ENCODE measurements at places on chromosomes 13 and 19.

GRCh38 chr19:6519289-6519688 is 11.5 kb upstream of the TNFSF9 start:
- peak; percentile 82 for DNase-seq

GRCh38 chr13:91739751-91740150 is 341.3 kb downstream of the GPC5 start:
- no peak for DNase-seq

DNA sequence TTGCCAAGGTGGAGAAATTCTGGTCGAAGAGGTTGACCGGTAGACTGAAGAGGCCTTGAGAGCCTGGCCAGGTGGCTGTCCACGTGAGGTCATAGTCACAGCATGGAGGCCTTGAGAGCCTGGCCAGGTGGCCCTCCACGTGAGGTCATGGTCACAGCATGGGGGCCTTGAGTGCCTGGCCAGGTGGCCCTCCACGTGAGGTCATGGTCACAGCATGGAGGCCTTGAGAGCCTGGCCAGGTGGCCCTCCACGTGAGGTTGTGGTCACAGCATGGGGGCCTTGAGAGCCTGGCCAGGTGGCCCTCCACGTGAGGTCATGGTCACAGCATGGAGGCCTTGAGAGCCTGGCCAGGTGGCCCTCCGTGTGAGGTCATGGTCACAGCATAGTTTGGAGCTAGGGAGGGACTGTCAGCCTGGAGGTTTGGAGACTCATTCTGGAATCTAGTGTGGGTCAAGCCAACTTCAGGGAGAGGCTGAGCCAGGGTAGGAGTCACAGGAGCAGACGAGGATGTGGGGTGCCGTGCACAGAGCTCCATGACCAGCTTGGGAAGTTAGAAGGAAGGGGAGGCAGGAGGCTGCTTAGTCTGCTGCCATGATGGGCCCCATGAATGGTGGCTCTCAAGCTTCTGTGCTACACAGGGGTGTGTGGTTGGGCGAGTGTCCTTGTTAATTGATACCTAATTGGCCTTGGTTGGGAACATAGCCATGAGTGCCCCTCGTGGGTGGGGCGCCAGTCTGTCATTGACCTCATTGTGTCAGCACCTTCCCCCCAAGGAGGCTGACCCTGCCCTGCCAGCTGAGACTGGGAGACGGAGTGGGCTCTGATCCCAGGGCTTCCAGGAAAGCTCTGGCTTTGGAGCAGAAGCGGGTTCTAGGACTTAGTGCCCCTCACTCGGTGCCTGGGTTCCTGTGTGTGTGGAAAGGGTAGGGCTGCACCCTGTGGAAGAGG is 4.0 kb downstream of the LENG9 start:
- DNase-seq = no peak

DNA sequence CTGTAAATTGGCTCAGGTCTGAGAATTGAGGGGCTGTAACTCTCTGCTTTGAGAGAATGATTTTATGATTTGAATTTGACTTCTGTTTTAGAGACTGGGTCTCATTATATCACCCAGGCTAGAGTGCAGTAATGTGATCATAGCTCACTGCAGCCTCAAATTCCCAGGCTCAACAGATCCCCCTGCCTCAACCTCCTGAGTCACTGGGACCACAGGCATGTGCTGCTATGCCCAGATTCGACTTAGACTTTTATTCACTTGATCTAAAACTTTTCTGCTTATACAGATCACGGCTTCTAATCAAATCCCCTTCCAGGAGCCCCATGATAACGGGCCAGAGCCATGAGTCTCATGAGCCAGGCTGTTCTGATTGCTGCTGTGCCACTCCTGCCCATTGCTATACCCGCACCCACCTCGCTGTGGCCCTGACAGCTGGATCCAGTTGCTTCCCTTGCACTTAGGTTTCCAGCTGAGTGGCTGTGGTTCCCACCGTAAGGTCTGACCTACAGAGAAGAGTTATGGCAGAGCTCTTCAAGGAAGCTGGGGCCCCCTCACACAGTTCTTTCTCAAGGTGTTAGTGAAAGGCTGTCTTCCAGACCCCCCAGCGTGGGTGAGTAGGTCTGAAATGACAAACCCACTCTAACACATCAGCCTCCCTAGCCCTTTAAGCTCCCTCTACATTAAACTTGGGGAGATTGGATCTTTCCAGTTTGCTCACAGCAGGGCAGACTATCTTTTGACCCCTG is 251.2 kb upstream of the SGCG start:
- peak; percentile 60 for DNase-seq

- DNase-seq = peak; percentile 30
These were observed 53.0 kb upstream of the ATP12A start for GRCh38 chr13:24627090-24627714.

DNA sequence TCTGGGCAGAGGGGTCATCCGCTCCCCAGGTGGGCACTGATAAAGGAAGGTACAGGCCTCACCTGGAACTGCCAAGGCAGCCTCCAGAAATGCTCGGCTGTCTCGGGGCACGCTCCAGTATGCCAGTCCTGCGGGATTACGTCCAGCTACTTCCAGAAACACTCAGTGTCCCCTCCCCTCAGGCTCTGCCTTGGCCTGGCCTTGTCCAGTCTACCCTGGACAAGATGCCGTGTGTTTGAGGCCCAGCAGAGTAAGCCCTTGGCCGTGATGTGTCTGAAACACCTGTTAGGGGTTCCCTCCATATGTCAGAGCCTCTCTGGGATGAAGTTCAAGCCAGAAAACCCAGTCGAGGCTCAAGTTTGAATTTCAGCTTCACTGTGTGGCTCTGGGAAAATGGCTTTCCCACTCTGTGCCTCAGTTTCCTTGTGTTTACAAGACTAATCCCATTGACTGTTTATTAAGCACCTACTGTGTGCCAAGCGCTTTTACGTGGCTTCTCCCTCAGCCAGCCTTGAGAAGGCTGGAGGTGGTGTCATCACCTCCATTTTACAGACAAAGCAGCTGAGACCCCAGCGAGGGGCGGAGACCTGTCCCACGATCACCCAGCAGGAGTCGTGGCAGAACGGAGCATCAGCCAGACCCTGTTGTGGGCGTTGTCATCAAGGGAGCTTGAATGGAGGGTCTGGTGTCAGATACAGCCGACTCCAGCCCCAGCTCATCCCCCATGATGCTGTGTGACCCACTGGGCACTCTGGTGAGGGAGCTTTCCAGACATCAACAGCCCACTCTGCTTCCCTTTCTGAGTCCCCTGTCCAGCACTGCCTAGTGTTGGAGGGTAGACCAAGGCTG is 2.0 kb upstream of the PIK3R2 start:
- no peak for DNase-seq

GRCh38 chr19:19126102-19126501 is 12.2 kb downstream of the TMEM161A start:
- no peak for DNase-seq

DNA sequence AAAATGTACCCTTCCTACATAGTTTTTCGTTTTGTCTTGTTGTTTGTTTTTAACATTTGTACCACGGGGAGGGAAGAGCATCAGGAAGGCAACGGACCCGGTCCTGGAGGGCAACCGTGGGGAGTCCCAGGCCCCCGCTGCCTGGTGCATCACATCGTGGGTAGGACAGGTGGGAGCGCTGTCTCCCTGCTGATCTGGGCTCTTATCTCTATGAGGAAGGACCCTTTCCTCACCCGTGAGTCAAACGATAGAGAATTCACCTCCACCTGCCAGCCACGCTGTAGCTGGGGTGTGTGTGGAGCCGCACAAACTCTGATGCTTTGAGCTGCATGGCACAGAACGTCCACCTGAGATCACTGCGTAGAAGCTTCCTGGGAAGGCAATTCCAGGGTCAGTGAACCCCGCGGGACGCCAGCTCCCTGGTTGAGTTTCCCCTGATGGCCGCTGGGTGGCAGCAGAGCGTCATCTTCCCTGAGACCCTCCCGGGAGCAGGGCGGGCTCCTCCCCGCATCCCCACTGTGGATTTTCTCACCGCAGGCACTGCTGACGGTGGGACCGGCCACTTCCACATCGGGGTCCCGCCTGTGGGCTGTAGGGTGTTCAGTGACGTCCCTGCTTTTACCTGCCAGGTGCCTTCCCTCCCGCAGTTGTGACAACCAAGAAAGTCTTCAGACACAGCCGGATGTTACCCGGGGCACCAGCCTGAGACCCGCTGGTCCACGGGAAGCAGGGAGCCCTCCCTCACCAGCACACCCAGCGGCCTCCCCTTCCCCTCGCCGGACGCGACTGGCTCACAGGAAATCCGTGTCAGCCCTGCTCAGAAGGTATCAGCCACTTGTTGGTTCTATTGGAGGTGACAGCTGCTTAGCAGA is 54.7 kb downstream of the ZNF787 start:
- peak; percentile 31 for DNase-seq

- no peak for DNase-seq
These were observed 7.4 kb upstream of the IL17D start for GRCh38 chr13:20696073-20696472.

- no peak for DNase-seq
These were observed 13.9 kb upstream of the ZNF536 start for GRCh38 chr19:30358319-30358718.

DNA sequence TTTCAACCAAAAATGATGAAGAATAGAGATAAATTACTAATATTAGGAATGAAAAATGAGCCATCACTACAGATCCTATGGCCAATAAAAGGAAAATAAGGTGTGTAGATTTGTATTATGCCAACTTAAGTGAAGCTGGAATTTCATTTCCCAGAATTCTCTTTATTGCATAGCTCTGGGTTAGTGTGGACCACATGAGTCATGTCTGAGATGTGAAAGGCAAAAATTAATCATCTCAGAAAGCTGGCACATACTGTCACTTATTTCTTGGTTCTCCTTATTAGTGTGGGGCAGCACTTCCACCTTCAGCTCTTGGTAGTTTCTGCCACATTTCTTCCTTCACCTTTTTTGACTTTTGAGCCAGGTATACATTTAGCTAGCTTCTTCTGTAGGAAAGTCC is 82.6 kb downstream of the KATNAL1 start:
- DNase-seq = peak; percentile 44

DNA sequence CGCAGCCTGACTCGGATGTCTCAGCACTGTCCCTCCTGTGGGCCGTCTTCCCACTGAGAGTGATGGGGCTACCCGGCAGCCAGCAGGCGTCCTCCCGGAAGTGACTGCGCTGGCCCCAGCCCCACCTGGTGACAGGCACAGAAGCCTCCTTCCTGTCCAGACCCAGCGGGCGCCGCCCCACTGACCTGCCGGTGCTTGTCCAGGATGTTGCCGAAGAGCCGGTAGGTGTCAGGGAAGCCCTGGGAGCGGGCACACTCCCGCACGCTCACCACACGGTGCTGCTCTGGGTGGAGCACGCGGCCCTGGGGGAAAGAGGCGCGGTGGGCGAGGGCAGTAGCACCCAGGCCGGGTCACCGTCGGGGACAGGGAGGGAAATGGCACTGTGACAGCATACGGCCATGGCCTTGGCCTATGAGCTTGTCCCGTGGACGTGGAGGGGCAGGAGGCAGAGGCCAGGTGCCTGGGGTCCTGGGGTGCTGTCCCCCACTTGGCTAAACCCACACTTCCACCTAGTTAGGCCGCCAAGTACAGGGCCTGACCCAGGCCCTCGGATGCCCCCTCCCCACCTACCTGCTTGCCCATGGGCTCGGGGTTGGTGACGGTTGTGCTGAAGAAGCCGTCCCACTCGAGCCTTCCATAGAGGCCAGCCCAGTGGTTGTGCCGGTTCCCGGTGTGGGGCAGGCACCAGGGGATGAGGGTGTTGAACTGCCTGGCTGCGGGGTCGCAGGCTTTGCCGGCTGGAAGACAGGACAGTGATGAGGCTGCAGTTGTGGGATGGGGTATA is 16.0 kb upstream of the EIF3G start:
- no peak for DNase-seq

GRCh38 chr13:79987761-79988160 is 353.2 kb downstream of the SPRY2 start:
- DNase-seq = no peak

GRCh38 chr19:29262085-29262484 is 49.1 kb upstream of the UQCRFS1 start:
- DNase-seq = no peak

DNA sequence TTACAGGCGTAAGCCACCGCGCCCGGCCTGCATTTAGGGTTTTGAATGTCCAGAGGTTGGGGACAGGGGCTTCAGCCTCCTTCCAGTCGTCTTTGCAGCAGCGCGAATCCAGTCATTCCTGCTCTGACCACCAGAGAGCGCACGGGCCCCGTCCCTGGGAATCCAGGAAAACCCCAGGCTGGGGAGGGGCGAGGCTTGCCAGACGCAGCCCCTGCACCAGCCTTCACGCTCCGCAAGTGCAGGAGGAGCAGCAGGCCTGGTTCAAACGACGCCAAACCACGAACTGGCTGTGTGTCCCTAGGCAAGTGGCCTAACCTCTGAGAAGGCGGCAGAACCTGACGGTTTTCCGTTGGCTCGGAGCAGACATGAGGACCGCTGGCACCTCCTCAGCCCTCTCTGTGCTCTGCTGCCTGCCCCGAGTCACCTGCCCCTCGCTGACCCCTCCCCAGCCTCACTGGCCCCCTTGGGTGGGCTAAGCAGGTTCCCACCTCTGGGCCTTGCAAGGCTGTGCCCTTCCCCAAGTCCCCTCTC is 2.0 kb upstream of the RNF126 start:
- DNase-seq = peak; percentile 74

GRCh38 chr13:98478189-98479129 is 98.4 kb downstream of the STK24 start:
- peak; percentile 42 for DNase-seq

Measured in fibroblast of skin of right biceps (primary cell).